ENCODE measurements at places on chromosomes 16 and 17. TPM values are rescaled to one million over a fixed set of nuclear protein-coding genes. Genes with fewer than 3 reads are reported as not detected.
A peak's percentile ranks its signal among the peaks of the same experiment; 100 is the strongest.

DNA sequence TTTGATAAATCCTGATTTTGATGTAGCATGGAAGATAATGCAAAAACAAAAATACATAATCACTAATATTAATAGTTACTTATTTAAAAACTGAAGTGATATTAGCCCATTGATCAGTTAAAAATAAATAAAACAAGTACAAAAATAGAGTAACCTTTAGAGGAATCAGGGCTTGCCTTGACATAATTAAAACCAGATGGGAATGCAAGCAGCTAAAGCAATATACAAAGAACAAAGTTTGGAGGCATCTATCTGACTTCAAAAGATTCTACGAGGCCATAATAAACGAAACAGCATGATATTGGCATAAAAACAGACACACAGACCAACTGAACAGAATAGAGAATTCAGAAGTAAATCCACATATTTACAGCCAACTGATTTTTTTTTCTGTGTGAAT lies 15.0 kb upstream of the HEATR3 start:
- no peak for DNase-seq

DNA sequence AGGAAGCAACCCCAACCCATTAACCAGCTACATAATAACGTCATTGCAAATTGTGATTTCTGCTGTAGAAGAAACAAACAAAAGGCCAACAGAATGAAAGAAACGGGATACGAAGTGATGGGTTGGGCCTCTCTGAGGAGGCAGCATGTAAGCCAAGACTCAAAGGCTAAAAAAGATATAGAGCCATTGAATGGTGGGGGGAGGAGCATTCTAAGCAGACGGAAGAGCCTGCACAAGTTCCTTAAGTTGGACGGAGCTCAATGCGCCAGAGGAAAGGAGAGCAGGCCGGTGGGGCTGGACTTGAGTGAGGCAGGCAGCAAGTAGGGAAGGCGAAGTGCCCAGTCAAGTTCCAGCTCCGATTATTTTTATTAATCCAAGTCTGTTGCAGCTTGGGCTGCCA lies 160.3 kb downstream of the SHISA9 start:
- no peak for DNase-seq

DNA sequence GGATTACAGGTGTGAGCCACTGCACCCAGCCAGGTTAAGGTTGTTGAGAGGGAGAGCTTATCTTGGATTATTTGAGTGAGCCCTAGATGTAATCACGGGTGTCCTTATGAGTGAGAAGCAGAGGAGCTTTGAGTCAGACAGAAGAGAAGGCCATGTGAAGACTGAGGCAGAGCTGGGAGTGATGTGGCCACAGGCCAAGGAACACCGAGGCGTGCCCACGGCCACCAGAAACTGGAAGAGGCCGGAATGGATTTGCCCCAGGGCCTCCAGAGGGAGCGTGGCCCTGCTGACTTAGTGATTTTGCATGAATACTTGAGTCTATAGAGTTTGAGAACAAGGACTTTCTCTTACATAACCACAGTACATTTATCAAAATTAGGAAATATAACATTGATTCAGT lies 137.7 kb downstream of the RPTOR start:
- no peak for DNase-seq

DNA sequence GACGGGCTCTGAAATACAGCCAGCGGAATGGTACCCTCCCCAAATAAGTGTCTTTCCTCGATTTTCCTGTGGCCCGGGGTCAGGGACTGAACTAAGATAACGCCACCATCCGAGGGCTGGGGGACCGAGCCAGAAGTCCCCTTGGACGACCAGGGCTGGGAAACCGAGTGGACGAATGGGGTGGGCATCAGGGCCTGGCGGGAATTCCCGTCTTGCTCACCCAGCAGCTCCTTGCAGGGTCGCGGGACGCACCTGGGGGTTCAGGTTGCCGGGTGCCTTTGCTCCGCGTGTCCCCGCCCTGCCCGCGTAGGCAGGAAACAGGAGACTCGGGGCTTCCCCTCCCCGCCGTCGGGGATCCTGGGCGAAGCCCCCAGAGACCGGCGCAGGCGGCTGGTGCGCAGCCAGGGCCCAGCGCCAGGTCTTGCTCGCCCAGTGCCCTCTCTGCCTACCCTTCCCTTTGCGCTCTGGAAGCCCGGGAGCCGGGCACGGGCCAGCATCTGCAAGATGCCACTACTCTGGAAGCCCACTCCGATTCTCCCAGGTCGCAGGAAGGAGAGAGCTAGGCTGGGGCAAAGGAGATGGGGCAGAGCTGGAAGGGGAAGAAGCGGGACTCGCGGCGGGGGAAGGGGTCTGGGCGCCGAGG lies 665 bp upstream of the GRIN2C start:
- DNase-seq, result peak; percentile 45

DNA sequence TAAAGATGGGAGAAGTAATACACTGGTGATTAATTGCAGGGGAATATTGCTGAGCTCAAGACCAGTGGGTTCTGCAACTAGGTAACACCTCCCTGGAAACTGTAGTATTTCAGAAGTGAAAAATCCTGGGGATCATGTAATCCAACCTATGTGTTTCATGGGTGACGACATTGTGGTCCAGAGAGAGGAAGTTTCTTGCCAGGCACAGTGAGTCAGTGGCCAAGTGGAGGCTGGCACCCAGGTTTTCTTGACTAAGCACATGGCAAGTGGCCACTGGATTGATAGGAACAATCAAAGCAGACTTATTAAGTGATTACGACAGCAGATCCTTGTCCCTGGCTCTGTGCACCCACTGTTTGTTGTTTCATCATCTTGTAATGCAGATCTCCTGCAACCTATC lies 14.6 kb upstream of the CIITA start:
- no peak for DNase-seq

- DNase-seq, result no peak
Observed at GRCh38 chr17:11780621-11781020, 182.4 kb downstream of the DNAH9 start.

DNA sequence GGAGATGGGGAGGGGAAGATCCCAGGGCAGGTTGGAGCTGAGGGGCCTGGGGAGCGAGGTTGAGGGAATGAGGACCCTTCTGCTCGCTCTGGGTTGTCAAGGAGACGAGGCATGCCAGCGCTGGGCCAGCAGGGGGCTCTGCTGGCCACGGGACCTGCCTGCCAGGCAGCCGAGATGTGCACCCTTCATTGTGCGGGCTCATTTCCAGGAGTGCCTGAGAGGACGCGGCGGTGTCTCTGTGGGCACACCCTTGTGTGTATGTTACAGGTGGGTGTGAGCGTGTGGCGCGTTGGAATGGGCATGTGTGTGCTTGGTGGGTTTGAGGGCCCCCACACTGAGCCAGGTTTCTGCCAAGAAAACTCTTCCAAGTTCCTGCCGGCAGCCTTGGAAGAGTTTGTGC lies 15.9 kb downstream of the ARHGAP23 start:
- peak; percentile 82 for DNase-seq

- DNase-seq, result peak; percentile 92
Observed at GRCh38 chr16:67184995-67185650, 1.4 kb upstream of the MATCAP1 start.

GRCh38 chr16:12716658-12717057 lies 87.0 kb downstream of the CPPED1 start:
- DNase-seq, result no peak

DNA sequence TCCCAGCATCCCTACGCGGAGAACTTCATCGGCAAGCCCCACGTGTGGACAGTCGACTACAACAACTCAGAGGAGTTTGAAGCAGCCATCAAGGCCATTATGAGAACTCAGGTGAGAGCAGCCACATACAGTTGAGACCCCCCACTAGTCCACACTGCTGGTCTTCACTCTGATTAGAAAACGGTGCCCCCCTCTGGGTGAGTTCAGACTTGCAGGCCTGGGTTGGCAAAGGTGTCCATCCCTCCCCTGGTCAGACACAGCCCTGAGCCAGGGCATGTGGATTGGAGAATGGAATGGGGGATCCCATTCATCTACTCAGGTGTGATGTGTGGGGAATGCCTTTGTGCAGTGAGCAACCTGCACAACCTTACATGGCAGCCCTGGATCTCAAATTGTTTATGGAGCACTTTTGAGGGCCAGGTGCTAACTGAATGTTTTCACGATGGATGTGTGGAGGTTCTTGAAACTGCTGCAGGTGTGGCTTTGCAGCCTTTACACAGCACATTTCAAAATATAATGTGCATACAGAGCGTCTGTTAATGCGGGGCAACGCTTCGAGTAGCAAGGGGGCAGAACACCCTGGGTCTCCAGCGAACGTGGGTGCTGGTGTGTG lies 72.6 kb downstream of the MGAT5B start:
- no peak for DNase-seq

DNA sequence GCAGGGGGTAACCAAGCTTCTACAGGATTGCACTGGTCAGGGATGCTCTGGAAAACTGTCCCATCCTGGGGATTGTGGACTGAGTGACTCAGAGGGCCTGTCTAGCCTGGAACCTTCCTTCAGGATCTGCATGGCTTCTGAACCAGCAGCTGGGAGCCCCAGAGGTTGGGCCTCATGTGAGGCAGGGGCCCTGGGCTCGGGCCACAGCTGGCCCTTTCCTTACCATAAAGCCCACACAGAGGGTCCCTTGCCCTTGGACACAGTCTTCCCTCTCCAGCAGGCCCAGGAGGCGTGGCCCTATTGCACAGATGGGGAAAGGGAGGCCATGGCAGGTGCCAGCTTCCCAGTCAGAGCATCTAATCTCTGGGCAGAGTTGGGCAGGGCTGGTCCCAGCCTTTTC lies 30.5 kb downstream of the ADCY7 start:
- no peak for DNase-seq

DNA sequence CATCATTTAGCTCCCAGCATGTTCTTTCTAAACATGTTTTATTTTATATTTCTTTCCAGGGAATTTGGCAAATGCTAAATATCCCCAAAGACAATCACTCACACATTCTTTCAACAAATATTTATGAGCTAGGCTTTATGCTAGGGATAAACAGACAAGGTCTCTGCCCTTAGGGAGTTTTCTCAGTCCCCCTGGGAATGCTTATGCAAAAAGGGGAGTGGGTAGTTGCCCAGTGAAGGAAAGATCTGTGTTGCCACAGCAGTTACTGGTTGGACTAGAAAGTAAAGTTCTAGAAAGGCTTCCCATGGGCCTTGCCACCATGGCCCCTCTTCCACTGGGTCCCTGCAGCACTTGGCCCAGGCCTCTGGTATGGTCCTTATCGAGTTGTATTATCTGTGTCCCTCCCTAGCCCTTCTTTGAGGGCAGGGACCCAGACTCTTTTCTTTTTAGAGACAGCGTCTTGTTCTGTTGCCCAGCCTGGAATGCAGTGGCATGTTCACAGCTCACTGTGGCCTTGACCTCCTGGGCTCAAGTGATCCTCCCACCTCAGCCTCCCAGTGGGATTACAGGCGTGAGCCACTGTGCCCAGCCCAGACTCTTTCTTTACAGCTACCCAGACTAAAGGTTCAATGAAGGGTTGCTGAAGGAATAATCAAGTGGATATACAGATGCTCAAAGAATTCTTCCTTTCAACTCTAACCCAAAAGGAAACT lies 78.0 kb downstream of the YPEL2 start:
- no peak for DNase-seq

GRCh38 chr17:51375771-51376170 lies 115.4 kb downstream of the UTP18 start:
- no peak for DNase-seq

GRCh38 chr16:71542377-71542776 lies 16.2 kb downstream of the CHST4 start:
- no peak for DNase-seq

DNA sequence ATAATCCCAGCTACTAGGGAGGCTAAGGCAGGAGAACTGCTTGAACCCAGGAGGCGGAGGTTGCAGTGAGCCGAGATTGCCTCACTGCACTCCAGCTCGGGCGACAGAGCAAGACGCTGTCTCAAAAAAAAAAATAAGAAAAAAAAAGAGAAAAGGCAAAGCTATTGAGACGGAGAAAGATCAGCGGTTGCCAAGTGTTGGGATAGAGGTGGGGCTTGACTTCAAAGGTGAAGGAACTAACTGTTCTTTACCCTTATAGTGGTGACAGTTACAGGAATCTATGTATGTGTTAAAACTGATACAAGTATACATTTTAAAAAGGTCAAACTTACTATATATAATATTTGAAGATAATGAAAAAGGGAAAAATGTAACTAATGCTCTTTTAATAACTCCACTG lies 22.5 kb downstream of the AKAP10 start:
- no peak for DNase-seq

GRCh38 chr17:13520899-13521572 lies 80.7 kb downstream of the HS3ST3A1 start:
- peak; percentile 83 for DNase-seq

GRCh38 chr17:82240506-82241182 lies 11.8 kb downstream of the SLC16A3 start:
- DNase-seq, result no peak

DNA sequence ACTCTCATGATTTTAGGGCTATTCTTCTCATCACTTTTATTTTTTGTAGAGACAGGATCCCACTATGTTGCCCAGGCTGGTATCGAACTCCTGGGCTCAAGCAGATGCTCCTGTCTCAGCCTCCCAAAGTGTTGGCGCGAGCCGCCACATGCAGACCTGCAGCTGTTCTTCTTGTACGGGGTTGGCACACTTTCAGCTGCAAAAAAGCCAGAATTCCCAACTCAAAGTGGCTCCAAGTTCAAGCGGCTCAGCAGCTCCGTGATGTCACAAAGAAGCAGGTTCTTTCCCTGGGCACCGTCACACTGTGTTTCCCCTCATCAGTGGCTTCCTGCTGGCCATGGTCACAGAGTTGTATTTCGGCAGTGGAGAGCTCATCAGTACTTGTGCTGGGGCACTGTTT lies 6.7 kb upstream of the SBK1 start:
- no peak for DNase-seq

- DNase-seq, result no peak
Observed at GRCh38 chr17:73410586-73411312, 98.9 kb upstream of the CDC42EP4 start.

DNA sequence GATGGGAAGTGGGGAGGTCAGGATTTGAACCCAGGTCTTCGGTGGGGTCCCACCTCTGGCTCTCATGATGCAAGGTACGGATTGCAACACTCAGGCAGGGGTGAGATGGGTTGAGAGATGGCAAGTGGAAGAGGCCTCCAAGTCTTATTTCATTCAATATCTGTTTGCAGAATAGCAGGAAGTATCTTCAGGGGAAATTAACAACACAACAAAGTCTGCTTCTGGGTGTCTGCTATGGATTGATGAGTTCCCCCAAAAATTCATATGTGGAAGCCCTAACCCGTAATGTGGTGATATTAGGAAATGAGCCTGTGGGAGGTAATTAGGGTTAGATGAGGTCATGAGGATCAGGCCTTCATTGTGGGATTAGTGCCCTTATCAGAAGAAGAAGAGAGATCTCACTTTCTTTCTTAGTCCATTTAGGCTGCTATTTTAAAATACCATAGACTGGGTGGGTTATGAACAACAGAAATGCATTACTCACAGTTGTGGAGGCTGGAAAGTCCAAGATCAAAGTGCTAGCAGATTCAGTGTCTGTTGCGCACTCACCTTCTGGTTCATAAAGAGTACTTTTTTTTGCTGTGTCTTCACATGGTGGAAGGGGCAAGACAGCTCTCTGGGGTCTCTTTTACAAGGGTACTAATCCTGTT lies 4.4 kb upstream of the CD300H start:
- no peak for DNase-seq

GRCh38 chr17:45971698-45972141 lies 27.3 kb upstream of the STH start:
- no peak for DNase-seq

The RNF222 gene
- polyA plus RNA-seq, result 0.12 TPM

The TLCD1 gene
- 4.4 TPM for polyA plus RNA-seq

The ZFP3 gene
- polyA plus RNA-seq, result 10.4 TPM

The CHAD gene
- polyA plus RNA-seq, result 3.5 TPM

The FBXO39 gene
- 0.39 TPM for polyA plus RNA-seq

The NME4 gene
- 63.6 TPM for polyA plus RNA-seq

The ABCA3 gene
- polyA plus RNA-seq, result 18.8 TPM

The CPNE7 gene
- polyA plus RNA-seq, result 0.33 TPM

The OR2C1 gene
- not detected for polyA plus RNA-seq

Measured in muscle of back (tissue), 13 donors.